DMS153 (cell line): ENCODE measurements at places on chromosomes 2 and 18.

- peak; percentile 60 for DNase-seq
These were observed 399.8 kb downstream of the TMEM182 start for GRCh38 chr2:103161456-103162289.

DNA sequence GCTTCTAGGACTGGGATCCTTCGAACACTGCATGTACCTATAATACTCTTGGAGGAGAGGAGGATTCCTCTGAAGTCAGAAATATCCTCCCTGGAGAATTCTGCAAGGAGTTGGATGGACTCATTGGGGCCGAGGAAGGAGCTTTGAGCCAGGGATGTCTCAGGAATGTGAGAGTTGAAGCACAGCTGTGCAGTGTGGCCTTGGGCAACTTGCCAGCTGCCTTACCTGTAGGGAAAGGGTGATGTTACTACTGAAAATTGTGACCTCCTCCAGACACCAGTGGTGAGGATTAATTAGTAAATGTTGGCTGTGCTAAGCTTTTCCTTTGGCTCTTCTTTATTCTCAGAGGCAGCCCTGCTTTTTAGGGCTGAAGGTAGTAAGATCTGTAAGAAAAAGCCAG lies 41.4 kb downstream of the FMNL2 start:
- no peak for DNase-seq

DNA sequence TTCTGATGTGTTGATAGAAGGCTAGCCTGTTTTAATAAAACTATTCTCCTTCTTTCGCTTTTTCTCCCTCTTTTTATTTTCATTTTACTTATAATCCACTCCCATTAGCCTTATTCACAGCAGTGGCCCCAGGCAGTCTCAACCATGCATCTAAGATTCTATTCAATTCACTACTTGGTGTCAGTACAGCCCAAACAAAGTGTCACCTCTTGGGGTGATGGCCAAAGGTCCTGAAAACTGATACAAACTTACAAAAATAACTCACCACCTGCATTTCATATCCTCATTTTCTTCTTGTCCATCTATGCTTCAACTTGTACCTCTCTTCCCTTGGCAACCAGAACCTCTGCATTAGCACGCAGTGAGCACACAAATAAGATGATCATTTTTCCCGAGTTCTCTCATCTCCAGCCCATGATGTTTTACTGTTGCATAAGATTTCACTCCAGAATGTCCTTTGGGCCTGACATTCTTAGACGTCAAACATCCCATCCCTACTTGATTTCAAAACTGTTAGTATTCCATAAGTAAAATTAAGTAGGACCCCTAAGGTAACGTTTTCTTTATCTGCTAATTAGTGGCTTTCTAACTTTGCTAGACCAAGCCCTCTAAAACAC lies 559.3 kb upstream of the TNP1 start:
- no peak for DNase-seq

- DNase-seq = no peak
These were observed 363.0 kb downstream of the FSIP2 start for GRCh38 chr2:186101616-186102015.

DNA sequence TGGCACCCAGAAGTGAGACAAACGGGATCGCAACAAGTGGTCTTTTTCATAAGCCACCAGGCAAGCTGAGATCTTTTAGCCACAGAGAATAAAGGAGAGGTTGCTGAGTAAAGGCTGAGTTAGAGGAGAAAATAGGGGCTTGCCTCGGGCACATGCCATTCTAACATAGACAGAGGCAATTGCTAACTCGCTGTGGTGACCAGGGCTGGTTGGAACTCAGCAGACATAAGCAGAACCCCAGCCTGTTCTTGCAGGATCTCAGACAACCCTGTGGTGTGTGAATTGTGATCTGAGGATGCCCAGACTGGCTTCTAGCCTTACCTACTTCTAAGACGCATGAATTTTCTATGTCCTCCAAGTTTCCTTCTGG lies 300.2 kb downstream of the CDCA7 start:
- DNase-seq = no peak
